Activated CD4-positive, alpha-beta T cell treated with anti-CD3 and anti-CD28 coated beads for 1 hour (primary cell): ENCODE measurements at places on chromosomes 13 and 19.

GRCh38 chr13:64289702-64290101 is 2874.1 kb upstream of the PCDH20 start:
- no peak for DNase-seq

DNA sequence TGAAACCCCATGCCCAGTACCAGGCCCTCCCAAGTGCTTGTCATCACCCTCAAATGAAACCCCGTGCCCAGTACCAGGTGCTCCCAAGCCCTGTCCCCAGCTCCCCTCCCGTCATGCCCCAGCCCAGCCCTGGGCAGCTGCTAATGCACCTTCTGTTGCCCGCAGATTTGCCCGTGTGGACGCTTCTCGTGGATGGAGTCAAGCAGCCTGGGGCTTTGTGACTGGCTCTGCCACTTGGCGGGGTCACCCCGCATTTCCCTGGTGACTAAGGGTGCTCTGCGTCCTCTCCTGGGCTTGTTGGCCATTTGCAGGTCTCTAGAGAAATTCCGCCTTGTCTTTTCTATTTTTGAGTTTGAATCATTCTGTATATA is 82.7 kb downstream of the ATP11A start:
- DNase-seq: no peak

GRCh38 chr19:42052241-42052863 is 17.7 kb downstream of the GRIK5 start:
- no peak for DNase-seq

GRCh38 chr13:111518161-111518792 is 197.8 kb downstream of the TEX29 start:
- DNase-seq: no peak

GRCh38 chr13:50668049-50668448 is 175.4 kb downstream of the DLEU7 start:
- no peak for DNase-seq

DNA sequence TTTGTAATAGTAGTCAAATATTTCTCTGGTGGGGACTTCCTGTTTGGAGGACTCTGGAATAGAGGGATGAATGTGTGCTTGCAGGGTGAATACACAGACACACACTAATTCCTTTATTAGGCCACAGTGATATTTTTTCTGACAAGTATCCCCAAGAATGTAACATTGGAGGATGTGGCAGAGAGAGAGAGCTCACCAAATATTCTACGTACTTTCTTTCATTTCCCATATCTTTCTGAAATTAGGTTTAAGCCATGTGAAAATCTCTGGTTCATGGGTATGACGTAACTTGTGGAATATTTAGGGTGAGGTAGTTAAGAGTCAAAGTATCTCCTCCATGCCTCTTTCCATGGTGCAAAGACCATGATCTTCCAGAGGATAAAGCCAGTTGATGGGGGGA is 463.4 kb downstream of the DIAPH3 start:
- no peak for DNase-seq
